ENCODE measurements at places on chromosomes 6 and 20.

DNA sequence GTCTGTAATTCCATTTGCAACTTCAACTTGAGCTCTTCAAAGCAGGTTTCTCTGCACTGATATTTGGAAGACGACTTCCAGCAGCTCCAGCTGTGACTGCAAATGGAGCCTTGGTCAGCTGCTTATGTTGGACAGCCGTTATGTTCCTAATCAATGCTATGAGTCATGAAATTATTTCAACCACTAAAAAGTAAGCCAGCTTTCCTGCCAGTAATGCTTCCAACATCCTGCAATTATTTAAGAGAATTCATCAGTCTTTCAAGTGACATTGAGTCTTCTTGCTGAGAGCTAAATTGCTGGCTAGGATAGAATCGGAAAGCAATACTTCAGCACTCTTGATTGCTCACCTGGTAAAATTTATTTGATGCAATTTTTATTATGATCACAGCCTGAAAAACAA, 375.7 kb downstream of the MMUT start:
- no peak for DNase-seq
- H3K4me1 ChIP-seq, result peaks cover 14% of the 10 kb centered on the region
- no peaks in the 10 kb centered on the region for H3K27me3 ChIP-seq
- no peak overlapping the region for H3K27ac ChIP-seq
- H3K4me3 ChIP-seq, result no peak overlapping the region

- H3K27ac ChIP-seq, result no peak overlapping the region
- DNase-seq, result no peak
- H3K4me3 ChIP-seq, result no peak overlapping the region
- H3K27me3 ChIP-seq, result no peaks in the 10 kb centered on the region
- H3K36me3 ChIP-seq, result no peaks in the 10 kb centered on the region
Measured at GRCh38 chr6:36930483-36930882, 24.1 kb upstream of the PI16 start.

- H3K4me3 ChIP-seq, result no peak overlapping the region
- 0 out of 2 replicates have a peak, but pooled peaks cover 2% of the 10 kb centered on the region for H3K4me1 ChIP-seq
- H3K27ac ChIP-seq, result no peak overlapping the region
Measured at GRCh38 chr6:146887447-146888077, 288.8 kb downstream of the ADGB start.

- no peak overlapping the region for H3K27ac ChIP-seq
- peaks cover 45% of the 10 kb centered on the region for H3K4me1 ChIP-seq
- H3K36me3 ChIP-seq, result peaks cover 4% of the 10 kb centered on the region
- H3K27me3 ChIP-seq, result no peaks in the 10 kb centered on the region
- DNase-seq, result peak; percentile 76
- H3K4me3 ChIP-seq, result no peak overlapping the region
Measured at GRCh38 chr6:155152211-155153076, 111.4 kb upstream of the CLDN20 start.

DNA sequence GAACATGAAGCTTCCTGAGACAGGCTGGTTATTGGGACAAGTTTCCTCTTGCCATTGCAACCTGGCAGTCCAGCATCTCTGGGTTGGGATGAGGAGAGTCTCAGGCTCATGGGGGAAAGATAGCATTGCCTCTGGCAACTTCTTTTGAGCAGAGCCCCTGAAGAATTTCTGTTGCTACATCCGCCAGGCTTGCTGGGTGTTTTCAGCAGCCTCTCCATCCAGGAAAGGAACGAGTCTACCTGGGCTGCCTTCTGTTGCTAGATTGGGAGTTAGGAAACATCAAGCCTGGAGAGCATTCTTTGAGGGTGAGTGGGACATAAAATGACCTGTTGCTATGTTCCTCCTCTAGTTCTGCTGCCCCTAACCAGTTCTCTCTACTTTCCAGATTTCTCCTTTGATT, 313.5 kb downstream of the RFPL4B start:
- H3K4me3 ChIP-seq, result no peak overlapping the region
- H3K27me3 ChIP-seq, result no peaks in the 10 kb centered on the region
- no peak for DNase-seq

Data from WTC11 (cell line).